CD4-positive, alpha-beta T cell treated with Interleukin-4 for 1 hour (primary cell): ENCODE measurements at places on chromosomes 11 and 22.

- no peak for DNase-seq
Observed at GRCh38 chr11:65872586-65873317, at the start of gene EFEMP2. Gene EFEMP2, minus strand, starts transcription at chr11:65872800. Its CDS starts 446 bp downstream, at chr11:65872354.

DNA sequence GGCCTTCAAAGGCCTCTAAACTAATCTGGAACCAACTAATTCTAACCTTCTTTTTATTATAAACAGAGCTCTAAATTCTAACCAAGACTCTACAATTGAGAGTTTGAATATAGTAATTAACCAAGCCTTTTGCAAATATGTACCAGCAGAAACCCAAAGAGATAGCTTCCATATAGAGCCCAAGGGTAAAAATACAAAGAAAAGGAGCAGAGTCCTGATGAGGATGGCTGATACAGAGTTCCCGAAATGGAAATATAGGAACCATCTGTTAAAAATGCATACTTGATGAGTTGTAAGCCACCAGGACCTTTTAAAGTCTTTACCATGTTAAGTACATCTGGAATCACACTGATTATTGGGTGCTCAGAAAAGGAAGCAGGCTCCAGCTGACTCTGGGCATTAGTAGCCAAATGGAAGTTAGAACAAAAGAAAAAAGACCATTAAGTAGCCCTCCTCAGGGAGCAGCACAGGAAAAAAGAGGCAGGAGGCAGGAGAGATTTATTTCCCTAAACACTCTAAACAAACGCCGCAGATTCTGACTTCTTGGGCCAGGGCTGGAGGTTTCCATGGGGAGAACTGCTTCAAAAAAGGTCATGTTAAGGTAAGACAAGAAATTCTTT, 463.1 kb upstream of the FAT3 start:
- no peak for DNase-seq

DNA sequence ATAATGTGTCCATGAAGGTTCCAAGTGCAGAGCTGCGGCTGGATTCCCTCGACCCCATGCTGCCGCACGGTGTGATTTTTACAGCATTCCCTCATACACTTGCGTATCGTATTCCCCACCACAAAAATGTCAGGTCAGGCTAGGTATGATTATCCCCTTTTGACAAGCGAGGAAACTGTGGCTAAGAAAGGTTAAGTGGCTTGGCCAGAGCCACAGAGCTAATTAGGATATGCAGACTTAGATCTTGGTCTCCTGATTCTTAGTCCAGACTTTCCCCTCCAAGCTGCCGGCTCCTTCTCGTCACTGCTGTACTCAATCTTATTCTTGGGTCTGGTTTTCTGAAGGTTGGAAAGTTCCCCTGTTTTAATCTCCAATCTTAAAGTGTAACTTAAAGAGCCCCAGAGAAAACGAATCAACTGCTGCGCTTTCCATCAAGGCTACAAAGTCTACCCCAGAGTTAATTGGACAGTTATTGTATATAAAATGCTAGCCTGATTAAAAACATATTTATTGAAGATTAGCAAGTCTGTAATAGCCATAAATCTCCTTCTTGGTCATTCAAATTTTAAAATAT, 176.6 kb downstream of the ADAMTS15 start:
- no peak for DNase-seq

- peak; percentile 61 for DNase-seq
Observed at GRCh38 chr22:19886605-19887255, 32.1 kb upstream of the GNB1L start.

GRCh38 chr22:22168190-22168940, 76.2 kb upstream of the VPREB1 start:
- peak; percentile 43 for DNase-seq

GRCh38 chr22:20126284-20127029, 5.1 kb upstream of the ZDHHC8 start:
- no peak for DNase-seq

- no peak for DNase-seq
Observed at GRCh38 chr22:17229991-17230630, 10.9 kb upstream of the ADA2 start.

GRCh38 chr22:30169002-30169401, 77.6 kb downstream of the LIF start:
- peak; percentile 42 for DNase-seq

DNA sequence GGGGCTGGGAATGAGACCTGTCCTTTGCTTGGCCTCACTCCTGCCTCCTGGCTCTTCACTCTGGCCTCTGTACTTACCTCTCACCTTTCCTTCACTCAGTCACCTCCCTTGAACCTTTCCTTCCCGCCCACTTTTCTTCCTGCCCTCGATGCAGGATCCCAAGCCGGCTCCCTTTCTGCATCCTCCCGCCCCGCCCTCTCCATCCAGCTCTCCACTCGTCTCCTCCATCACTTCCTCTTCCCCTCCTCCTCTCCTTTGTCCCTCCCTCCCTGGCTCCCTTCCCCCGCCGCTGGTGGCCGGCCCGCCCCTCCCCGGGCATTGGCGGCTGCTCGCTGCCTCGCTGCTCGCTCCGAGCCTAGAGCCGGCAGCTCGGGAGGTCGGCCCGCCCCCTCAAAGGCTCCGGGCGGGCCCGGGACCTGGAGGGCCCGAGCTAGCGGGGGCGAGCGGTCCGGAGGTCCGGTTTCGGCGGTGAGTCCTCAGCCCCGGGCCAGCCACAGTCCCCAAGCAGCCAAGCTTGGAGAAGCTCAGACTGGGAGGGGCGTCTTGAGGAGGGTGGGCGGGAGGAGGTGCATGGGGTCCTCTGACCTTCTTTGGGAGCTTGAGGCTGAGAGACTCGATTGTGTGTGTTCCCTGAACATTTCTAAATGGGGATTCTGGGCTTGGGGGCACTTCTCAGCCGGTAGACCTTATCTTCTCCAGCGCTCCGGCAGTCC, 13.8 kb downstream of the PHLDB1 start:
- peak; percentile 21 for DNase-seq

- DNase-seq = no peak
Observed at GRCh38 chr11:73653996-73654395, 7.6 kb downstream of the PLEKHB1 start.

- peak; percentile 85 for DNase-seq
Observed at GRCh38 chr11:2428322-2428795, 16.0 kb downstream of the TRPM5 start.

- no peak for DNase-seq
Observed at GRCh38 chr22:31730344-31730711, 19.6 kb downstream of the PRR14L start.

- no peak for DNase-seq
Observed at GRCh38 chr22:42356533-42356932, 75.7 kb downstream of the NFAM1 start.

- DNase-seq = peak; percentile 81
Observed at GRCh38 chr11:64777449-64778222, 706 bp downstream of the SF1 start.

- DNase-seq = no peak
Observed at GRCh38 chr11:70146895-70147520, 56.1 kb upstream of the FADD start.

DNA sequence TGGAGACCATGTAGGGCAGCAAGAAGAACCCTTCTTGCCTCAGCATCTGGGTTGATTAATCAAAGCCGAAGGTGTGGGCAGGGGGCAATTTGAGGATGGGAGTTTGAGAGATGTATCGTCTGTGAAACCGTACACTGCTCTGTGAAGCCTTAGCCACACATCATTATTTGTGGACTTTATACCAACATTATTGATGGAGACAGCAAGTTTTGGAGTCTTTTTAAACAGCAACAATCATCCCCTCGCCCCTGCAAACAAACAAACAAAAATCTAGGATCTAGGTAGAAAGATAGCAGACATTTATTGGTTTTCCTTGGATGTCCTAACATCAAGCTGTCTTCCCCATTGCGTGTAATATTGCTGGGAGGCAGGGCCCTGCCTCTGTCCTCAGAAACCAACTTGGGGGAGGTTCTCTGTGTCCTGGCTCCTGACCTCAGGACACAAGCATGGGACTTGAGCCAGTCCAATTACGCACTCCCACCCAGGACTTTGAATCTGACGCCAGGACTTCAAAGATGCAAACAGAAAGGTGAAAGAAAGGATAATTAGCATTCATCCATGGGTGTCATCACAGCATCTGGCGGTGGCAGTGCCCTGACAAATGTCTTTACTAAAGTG, 61.6 kb upstream of the PLET1 start:
- DNase-seq = no peak

DNA sequence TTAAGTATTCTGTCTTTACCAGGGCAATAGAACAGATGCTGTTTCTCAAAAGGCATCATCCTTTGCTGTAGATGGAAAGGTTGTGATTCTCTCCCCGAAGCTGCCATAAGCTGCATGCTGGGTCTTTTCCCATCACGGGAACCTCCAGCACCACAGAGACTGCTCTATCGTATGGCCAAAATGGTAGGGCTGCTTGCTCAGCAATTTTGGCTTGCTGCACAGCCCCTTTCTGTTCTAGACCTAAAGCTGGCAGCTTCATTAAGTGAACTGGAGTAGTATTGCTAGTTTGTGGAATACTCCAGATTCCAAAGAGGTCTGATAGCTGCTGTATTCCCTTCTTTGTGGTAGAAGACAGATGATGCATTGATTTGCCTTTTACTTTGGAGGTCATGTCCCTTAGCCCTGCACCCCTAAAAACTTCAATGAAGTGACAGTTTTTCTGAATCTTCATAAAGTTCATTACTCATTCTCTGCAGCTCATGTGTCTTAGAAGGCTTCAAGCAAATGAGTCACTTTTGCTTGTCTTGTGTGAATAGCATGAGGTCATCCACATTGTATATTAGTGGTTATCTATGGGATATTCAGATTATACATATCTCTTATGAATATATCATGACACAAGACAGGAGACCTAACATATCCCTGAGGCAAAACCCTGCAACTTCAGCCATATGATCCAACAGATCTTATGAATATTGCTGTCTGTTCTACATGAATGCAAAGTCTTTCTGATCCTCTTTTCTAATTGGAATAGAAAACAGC, 245.3 kb downstream of the FAM76B start:
- no peak for DNase-seq

- no peak for DNase-seq
Observed at GRCh38 chr11:62153087-62153395, 29.2 kb downstream of the INCENP start.

- DNase-seq = no peak
Observed at GRCh38 chr22:33083212-33083611, 25.0 kb upstream of the SYN3 start.

- no peak for DNase-seq
Observed at GRCh38 chr11:106398502-106399075, 321.1 kb downstream of the AASDHPPT start.

DNA sequence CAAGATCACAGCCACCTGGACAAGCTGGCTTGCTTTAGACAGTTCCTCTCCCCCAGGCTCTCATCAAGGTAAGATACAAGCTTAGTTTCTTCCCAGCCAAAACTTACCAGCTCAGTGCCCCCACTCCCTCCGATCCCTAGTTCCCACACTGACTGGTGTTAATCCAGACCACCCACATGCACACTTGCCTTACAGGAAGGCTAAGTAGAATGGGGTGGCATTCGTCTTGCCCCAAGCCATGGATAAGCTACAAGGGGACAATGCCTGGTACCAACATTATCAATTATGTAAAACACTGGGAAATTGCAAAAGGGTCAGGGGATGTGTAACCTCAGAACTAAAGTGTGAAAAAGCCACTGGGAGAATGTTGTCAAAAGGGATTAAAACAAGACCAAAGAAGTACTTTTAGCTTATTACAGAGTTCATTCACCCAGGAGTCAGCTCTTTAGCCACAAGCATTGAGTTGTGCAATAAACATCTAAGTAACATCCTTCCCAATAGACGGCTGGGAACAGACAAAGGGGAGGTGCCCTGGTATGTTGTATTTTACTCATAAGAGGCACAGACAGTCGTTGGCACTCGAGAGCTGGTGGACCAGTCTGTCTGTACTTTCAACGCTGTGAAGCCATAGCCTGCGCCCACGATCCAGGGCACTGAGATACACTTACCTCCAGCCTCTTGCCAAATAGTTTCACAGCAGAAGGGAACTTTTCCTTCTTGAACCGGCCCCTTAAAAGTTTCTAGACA, 1.1 kb downstream of the DHCR7 start:
- no peak for DNase-seq

DNA sequence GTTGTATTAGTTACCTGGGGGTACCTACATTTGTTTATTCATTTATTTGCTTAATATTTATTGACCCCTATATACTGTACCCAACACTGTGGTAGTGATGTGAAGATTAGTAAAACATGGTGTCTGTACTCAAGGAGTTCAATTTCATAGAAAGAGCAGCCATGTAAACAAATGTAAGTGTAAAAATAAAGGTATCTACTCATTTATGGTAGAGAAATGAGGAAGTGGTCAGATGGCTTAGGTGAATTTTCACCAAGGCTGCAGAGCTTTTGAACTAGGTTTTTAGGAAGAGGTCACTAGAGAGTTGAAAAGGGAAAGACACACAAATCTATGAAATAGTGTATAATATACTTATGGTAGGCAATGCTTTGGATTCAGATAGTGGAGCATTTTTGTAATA, 11.1 kb downstream of the CTR9 start:
- no peak for DNase-seq

- no peak for DNase-seq
Observed at GRCh38 chr11:66715346-66716085, 13.5 kb downstream of the SPTBN2 start.

- DNase-seq = no peak
Observed at GRCh38 chr11:93020248-93021046, 51.0 kb downstream of the MTNR1B start.

GRCh38 chr11:78298291-78298771, 109.6 kb downstream of the USP35 start:
- no peak for DNase-seq

DNA sequence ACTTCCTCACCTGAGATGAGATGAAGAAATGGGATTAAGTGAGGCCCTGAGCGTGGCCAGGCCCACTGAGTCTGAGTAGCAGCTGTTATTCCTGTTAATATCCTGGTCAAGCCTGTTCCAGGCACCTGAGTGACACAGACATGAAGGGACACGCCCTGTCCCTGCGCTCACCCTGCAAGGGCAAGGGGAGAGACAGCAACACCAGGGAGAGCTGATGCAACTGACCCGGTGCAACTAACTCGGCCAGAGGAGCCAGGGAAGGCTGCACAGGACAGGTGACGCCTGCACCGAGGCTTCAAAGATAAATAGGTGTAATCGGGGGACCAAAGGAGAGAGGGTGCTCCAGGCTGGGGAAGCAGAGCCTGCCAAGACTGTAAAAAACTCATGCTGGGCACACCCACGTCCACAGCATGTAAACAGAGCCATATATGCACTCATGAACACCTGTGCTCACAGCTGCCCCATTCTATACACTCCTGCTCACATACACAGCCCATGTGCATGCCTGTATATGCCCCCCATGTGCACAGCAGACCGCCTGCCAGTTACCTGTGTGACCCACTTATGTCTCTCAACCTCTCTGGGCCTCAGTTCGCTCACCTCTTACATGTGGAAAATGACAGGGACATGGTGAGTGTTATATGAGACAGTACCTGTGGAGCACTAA, 22.8 kb upstream of the GCAT start:
- DNase-seq = no peak

DNA sequence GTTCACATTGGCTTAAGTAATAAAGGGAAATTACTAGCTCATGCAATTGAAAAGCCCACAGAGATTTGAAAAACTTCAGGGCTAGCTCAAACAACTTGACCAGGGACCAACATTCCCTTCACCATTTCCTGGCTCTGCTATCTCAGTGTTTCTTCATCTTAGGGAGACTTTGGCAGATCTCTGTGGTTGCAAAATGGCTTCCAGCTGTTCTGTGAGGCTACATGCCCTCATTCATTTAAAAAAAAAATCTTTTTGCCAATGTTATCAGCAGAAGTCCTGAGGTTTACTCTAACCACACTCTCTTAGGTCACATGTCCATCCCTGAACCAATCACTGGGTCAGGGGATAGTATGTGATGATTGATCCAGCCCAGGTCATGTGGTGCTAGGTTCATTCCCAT, 13.9 kb upstream of the RASSF10 start:
- DNase-seq = no peak

GRCh38 chr22:49026494-49027367, 800.9 kb downstream of the BRD1 start:
- DNase-seq = no peak
